Mesenteric fat pad (tissue), 1 donor: ENCODE measurements at places on chromosomes 5 and 9. TPM values are rescaled to one million over a fixed set of nuclear protein-coding genes. Genes with fewer than 3 reads are reported as not detected.

Gene PTGR1
- 53.0 TPM for total RNA-seq

DNA sequence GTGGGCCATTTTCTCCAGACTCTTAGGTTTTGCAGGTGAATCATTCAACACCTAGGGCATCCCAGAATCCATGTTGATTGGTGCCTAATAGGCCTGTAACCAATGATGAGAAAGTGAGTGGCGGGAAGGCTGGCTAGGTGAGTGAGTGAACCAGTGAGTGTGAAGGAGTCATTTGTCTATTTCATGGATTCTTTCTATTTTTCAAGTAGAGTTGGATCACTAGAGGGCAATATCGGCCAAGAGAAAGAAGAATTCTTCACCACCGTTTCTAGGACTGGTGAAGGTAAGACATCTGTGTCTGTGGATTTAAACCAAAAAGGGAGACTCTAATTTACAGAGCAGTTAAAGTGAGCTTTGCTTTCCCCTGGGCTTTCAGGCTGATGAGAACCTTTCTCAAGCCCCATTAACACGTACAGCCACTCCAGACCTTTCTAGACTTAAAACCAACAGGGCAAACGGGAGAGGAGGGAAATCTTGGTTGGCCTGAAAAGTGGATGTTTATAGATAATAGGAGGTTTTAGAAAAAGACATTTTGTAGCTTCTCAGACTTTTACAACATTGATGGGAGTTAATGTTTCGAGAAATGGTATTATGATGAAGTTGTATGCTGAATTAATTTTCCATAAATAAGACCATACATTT lies 114.3 kb upstream of the IL12B start:
- no peak for DNase-seq

- DNase-seq = no peak
Observed at GRCh38 chr5:179533024-179533423, 17.3 kb upstream of the RUFY1 start.

DNA sequence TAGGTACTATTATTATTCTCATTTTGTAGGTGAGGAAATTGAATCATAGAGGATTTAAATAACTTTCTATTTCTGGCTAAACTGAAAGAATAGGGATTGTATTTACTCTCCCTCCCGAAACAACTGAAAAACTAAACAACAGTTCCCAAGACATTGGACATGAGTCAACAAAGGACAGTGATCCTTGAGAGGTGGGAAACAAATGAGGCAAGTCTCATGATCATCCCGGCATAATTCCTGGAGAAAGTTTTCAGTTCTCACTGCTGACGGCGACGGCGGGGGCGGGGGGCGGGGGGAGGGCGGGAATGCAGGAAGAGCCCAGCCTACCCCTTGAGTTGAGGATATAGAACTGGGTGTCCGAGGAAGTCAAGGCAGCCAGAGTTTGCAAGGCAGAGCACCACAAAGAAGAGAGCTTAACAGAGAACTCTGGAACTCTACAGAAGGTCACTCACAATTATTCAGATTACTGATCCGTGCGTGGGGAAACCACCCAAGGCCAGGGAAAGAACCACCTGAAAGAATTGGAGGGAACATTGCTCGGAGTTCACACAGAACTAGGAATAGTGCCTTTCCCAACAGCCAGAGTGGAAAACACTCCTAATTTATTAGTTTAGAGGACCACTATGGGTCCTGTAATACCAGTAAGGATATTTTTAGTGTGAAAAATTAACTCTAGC lies 27.4 kb upstream of the WHRN start:
- no peak for DNase-seq

DNA sequence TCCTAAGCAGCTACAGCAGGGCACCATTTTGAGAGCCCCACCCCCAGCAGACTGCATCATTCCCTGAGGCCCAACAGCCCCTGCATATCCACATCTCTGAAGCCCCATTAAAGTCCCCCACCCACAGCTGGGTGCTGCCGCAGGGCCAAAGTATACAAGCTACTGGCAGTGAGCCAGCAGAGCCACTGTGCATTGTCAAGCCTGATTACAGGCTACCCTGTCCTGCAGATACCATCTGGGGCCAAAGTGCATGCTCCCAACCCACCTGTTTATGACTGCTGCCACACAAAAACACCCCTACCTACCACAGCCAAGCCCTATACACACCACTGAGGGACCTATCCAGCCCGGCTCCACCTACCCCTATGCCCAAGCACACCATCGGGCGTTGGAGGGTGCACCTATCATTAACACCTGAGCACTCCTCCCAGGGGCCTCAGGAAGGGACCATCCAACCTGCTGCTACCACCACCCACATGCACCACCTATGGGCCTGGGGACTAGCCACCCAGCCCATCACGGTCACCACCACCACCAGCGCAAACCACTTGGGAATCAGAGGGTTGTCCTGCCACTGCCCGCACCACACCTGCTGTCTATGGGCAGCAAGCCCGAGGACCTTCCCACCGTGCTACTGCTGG lies 105.0 kb downstream of the PLPP1 start:
- no peak for DNase-seq
